NB4 (cell line): ENCODE measurements at places on chromosomes 6 and 20.
A peak's percentile ranks its signal among the peaks of the same experiment; 100 is the strongest.

- DNase-seq, result no peak
These were observed 234.7 kb upstream of the ECI2 start for GRCh38 chr6:4370066-4370465.

- no peak for DNase-seq
These were observed 284.4 kb upstream of the RNF24 start for GRCh38 chr20:4299773-4300172.

GRCh38 chr6:113843500-113844073 lies 13.6 kb upstream of the MARCKS start:
- DNase-seq, result no peak

GRCh38 chr6:134249759-134250602 lies 67.9 kb downstream of the SGK1 start:
- DNase-seq, result peak; percentile 28

DNA sequence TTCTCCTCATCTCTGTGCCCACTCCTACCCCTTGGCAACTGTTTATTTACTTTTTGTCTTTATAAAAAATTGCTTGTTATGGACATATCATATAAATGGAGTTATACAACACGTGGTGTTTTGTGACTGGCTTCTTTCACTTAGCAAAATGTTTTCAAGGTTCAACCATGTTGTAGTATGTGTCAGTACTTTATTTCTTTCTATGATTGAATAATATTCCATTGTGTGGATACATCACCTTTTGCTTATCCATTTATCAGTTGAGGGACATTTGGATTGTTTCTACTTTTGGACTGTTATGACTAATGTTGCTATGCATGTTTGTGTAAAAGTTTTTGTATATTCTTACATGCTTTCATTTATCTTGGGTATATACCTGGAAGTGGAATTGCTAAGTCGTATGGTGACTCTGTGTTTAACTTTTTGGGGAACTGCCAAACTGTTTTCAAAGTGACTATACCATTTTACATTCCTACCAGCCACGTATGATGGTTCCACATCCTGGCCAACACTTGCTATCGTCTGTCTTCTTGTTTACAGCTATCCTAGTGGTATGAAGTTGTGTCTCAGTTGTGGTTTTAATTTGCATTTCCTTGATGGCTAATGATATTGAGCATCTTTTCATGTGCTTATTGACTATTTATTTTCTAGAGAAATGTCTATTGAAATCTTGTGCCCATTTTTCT lies 84.4 kb downstream of the SLX4IP start:
- no peak for DNase-seq

DNA sequence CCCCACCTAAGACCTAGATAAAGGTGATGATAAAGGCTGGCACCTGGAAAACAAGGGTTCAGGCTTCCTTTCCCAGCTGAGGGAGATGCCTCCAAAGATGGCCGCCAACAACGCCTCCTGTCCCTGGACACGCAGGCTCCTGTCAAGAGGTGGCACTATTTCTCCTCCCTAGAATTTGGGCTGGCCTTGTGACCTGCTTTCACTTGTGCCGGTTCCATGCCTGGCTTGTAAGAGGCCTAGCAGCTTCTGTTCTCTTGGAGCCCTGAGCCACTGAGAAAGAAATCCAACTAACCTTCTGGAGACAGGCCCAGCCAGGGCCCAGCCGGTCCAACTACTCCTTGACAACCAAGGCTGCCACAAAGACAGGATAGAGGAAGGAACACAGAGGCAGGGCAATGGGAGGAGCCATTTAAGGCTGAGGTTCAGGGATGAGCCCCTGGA lies 60.2 kb upstream of the RALY start:
- DNase-seq, result peak; percentile 81

DNA sequence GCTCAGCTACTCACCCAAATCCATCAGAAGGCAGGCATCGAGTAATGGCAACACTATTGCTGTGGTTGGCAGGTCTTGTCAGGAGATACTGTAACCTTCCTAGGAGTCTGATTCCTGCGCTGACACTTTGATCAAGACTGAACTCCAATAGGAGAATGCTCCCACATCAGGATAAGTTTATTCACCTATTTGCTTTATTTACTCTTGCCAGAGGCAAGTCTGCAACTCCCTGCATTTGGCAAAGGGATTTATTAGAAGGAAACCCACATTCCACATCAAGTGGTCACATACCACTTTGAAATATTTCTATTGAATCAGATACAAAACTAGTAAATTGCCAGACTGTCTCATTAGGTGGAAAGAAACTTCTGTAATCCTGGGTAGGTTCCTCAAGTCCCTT lies 43.5 kb downstream of the ZFAND3 start:
- DNase-seq, result no peak

DNA sequence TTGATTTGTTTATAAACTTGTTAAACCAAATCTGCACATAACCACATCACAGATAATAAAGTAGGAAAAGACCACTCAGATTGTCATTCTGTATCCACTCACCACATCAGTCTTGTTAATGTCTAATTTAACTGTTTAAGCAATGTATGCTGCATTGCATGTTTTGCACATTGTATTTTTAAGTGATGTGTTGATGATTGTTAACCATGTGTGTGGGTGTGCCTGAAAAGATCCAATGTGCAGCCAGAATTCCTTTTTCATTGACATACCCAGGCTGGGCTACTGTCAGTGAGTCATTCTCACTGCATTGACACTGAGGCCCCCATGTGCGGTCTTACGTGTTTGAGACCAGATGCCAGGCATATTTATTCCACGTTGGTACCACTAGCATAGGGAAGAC lies 167.3 kb downstream of the TRMT11 start:
- DNase-seq, result no peak

GRCh38 chr6:72580281-72580940 lies 41.5 kb upstream of the KCNQ5 start:
- DNase-seq, result peak; percentile 90

- no peak for DNase-seq
These were observed 60.0 kb downstream of the RFPL4B start for GRCh38 chr6:112407101-112407590.

- no peak for DNase-seq
These were observed 47.6 kb upstream of the FUCA2 start for GRCh38 chr6:143559051-143559660.

GRCh38 chr20:22684763-22685443 lies 100.5 kb upstream of the FOXA2 start:
- DNase-seq, result no peak

- peak; percentile 90 for DNase-seq
These were observed 27.8 kb downstream of the TCF21 start for GRCh38 chr6:133916650-133917151.

GRCh38 chr20:36281785-36282380 lies 24.3 kb upstream of the DLGAP4 start:
- no peak for DNase-seq

DNA sequence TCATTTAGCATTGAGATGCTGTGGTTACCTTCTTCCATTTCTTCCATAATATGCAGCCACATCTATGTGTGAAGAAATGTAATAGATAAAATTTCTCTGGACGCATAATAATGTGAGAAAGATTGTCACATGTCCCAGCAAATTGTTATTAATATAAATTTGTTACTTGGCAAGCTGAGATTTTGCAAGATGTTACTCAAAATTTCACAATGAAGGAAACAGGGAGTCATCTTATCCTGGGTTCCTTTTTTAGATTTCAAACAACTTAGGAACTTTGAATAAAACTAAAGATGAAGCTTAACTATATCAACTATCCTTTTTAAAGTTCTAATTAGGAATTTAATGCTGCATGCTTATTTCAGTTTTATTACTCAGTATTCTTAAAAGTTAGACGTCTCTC lies 3.6 kb downstream of the ESR1 start:
- no peak for DNase-seq

DNA sequence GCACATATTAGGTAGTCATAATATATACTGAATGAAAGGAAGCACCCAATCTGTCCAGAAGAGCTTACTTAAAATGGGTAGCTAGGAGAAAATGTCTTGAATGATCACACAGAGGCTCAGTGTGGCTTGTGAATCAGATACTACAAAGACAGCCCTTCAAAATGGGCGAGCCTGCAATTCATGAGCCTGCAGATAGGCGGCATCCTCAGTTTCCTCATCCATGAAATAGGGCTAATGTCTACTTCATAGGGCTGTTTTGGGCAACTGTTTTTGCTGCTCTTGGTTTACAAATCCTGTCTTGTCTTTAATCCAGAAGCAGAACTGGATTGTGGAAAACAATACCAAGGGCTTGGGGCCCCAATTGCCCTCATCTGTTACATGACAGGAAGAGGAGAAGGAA lies 129.3 kb upstream of the KCNK16 start:
- peak; percentile 23 for DNase-seq

GRCh38 chr6:34610819-34611477 lies 54.8 kb upstream of the SPDEF start:
- peak; percentile 15 for DNase-seq

GRCh38 chr6:127457456-127458064 lies 1.6 kb downstream of the KIAA0408 start:
- DNase-seq, result peak; percentile 96

GRCh38 chr6:113709936-113710509 lies 147.1 kb upstream of the MARCKS start:
- no peak for DNase-seq

DNA sequence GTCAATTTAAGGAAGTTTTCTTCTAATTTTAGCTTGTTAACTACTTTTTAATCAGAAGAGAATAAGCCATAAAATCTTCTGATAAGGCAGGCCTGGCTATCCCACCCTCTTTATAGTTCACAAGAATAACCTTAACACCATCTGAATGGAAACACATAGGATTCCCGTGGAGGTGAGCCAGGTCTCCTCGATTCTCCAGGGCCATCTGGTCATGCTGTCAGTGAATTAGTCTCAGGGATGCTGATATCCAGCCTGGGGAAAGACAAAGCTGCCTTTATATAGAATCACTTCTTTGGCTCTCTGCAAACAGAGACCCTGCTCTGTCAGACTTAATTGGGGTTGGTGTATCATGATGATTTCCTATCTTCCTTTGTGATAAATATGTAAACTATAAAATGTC lies 30.1 kb upstream of the TAGAP start:
- DNase-seq, result no peak

DNA sequence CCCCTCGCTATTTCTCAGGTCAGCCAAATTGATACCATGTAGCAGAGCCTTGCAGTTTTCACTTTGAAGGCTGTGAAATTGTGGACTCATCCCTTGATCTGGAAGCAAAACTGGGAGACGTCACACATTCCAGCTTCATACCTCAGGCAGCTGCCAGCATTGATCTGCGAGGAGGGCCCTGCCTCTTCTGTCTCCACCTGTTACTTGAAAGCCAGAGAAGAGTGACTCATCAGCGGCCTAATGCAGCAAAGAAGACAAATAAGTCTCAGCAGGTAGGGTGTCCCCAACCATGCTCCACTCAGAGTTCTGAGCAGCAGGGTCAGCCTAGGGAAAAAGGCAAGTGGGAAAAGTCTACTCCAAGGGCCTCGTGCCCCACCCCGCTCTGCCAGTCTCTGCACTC lies 69.4 kb upstream of the BMP2 start:
- no peak for DNase-seq

- DNase-seq, result peak; percentile 24
These were observed 11.3 kb downstream of the TULP4 start for GRCh38 chr6:158323561-158323958.

GRCh38 chr6:154661768-154662167 lies 71.4 kb upstream of the SCAF8 start:
- no peak for DNase-seq

GRCh38 chr6:4607793-4608192 lies 168.4 kb upstream of the CDYL start:
- no peak for DNase-seq

GRCh38 chr6:225907-226306 lies 66.4 kb upstream of the DUSP22 start:
- peak; percentile 36 for DNase-seq

GRCh38 chr6:100078509-100078908 lies 84.5 kb upstream of the MCHR2 start:
- DNase-seq, result peak; percentile 30

DNA sequence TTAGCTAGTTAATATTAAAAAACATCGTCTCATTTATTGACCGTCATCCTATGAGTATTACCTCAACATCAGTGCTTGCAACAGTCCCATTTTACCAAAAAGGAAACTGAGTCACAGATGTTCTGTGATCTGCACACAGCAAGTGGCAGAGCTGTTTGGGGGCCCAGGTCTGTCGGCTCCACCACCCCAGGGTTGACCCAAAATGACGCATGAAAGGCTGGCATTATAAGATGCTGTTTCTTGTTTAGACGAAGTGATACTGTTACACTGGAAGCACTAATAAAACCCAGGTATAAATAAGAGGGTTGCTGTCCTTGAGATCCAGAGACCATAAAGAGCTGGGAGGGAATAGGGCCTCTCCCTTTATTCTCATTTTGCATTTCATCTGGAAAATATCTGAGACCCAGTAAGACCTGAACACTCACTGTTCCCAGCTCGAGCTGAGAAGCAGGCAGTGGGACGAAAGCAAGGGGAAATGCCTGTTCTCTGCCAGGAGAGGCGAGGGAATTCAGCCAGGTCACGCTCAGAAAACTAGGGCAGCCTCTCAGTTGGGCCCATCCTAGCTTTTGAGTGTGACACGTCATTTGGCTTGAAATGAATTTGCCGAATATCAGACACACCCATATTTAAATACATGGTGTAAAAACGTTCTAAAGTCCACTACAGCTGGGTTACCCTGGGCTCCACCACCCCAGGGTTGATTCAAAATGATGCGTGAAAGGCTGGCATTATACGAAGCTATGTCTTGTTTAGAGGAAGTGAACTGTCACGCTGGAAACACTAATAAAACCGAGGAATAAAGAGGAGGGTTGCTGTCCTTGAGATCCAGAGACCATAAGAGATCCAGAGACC lies 1.4 kb upstream of the MICAL1 start:
- DNase-seq, result no peak

GRCh38 chr6:167442796-167443680 lies 118.2 kb downstream of the TTLL2 start:
- no peak for DNase-seq

DNA sequence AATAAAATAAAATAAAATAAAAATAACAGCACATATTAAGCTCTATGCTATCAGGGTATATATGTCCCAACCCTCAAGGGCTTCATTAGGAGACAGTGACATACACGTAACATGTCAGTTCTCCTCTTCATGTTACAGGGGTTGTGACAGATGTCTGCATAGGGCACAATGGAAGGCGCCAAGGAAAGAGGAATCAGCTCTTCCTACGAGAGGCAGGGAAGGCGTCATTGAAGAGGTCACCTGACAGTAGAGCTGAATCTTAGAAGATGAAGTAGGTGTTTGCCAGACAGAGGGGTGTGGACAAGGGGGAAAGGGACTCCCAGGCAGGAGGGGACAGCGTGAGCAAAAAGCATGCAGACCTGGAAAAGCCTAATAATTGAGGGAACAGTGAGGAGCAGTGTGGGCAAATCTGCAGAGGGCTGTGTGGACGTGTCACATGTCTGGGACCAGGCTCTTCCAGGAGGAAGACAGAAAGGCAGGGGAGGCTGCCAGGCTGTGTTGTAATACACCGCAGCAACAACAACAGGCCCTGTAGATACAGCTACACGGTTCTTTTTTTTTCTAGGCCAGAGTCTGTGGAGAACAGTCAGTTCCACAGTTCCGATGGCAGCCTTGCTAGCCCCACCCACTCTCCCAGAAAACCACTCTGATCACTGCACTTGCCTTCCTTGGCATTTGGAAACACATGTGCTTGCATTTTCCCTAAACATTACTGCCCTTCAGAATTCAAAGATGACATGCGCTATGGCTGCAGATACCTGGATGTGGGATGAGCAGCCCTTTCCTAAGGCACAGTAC lies 2.5 kb upstream of the FKBP5 start:
- peak; percentile 85 for DNase-seq
